ENCODE measurements at places on chromosomes 5 and 9.
A peak's percentile ranks its signal among the peaks of the same experiment; 100 is the strongest.

DNA sequence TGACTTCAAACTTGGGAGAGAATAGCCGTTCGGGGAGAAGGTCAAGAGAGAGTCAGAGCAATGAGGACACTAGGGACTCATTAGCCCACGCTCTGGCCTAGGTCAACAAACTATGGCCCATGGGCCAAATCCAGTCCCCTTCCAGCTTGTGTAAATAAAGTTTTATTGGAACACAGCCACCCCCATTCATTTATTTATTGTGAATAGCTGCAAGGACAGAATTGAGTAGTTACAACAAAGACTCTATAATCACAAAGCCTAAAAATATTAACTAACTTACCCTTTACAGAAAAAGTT, 33.1 kb upstream of the TRIM32 start:
- no peak for DNase-seq

- DNase-seq = no peak
These were observed 121.8 kb downstream of the MCTP1 start for GRCh38 chr5:95163079-95163478.

- peak; percentile 48 for DNase-seq
These were observed 68.6 kb downstream of the ERMP1 start for GRCh38 chr9:5764130-5764868.

- peak; percentile 60 for DNase-seq
These were observed 52.0 kb upstream of the TJP2 start for GRCh38 chr9:69122082-69122548.

- peak; percentile 28 for DNase-seq
These were observed 10.3 kb downstream of the GOLPH3 start for GRCh38 chr5:32163785-32164184.

DNA sequence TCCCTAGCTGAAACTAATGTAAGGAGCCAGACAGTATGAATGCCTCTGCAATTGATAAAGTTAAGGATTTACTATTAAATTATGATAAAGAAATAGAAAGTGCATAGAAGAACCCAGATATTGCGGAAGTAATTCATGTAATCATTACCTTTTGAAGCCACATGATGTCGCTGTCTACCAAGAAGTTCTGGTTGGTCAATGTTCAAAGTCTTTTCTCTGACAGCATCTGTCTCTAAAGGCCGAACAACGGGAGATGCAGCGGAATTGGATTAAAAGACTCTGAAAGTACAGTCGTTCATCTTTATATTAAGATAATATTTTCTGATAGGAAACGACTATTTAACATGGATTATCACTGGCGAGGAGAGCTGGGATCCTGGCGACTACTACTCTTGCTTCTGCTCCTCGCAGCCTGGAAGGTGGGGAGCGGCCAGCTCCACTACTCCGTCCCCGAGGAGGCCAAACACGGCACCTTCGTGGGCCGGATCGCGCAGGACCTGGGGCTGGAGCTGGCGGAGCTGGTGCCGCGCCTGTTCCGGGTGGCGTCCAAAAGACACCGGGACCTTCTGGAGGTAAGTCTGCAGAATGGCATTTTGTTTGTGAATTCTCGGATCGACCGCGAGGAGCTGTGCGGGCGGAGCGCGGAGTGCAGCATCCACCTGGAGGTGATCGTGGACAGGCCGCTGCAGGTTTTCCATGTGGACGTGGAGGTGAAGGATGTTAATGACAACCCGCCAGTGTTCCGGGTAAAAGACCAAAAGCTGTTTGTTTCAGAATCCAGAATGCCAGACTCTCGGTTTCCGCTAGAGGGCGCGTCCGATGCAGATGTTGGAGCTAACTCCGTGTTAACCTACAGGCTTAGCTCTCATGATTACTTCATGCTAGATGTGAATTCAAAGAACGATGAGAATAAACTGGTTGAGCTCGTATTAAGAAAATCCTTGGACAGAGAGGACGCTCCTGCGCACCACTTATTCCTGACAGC, at the start of gene PCDHA8:
TSS of gene PCDHA8 (plus strand) at position 210 of the 985 bp plus-strand sequence. CDS start at position 345, 135 bp downstream.
- DNase-seq = no peak

- DNase-seq = no peak
These were observed 172.3 kb upstream of the GNA14 start for GRCh38 chr9:77820293-77820954.
